ENCODE measurements at places on chromosomes 1 and 21. TPM values are rescaled to one million over a fixed set of nuclear protein-coding genes. Genes with fewer than 3 reads are reported as not detected.

The FAM167B gene
- 1.4 TPM for total RNA-seq

DNA sequence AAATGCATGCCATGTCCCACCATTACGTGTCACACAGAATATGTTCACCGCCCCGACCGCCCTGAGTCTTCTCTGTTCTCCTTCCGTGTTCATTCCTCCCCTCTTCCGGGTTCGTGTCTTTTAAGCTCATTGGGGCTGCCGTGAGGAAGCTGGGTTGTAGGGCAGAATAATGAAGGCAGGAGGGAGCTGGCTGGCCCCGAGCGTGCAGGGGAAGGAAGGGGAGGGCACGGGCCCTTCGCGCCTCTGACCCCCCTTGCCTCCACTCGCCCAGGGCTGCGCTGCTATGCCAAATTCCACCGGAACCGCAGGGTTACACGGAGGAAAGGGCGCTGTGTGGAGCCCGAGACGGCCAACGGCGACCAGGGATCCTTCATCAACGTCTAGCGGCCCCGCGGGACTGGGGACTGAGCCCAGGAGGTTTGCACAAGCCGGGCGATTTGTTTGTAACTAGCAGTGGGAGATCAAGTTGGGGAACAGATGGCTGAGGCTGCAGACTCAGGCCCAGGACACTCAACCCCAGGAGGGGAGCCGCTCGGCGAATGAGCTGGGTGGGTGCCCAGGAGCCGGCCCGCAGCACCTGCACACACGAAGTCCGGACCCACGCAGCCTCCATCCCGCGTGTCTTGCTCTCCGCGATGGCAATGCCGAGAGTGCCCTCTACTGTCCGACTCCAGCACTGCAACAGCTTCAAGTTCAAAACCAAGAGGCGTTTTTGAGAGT lies 16.5 kb upstream of the AGTRAP start:
- DNase-seq = peak; percentile 71

DNA sequence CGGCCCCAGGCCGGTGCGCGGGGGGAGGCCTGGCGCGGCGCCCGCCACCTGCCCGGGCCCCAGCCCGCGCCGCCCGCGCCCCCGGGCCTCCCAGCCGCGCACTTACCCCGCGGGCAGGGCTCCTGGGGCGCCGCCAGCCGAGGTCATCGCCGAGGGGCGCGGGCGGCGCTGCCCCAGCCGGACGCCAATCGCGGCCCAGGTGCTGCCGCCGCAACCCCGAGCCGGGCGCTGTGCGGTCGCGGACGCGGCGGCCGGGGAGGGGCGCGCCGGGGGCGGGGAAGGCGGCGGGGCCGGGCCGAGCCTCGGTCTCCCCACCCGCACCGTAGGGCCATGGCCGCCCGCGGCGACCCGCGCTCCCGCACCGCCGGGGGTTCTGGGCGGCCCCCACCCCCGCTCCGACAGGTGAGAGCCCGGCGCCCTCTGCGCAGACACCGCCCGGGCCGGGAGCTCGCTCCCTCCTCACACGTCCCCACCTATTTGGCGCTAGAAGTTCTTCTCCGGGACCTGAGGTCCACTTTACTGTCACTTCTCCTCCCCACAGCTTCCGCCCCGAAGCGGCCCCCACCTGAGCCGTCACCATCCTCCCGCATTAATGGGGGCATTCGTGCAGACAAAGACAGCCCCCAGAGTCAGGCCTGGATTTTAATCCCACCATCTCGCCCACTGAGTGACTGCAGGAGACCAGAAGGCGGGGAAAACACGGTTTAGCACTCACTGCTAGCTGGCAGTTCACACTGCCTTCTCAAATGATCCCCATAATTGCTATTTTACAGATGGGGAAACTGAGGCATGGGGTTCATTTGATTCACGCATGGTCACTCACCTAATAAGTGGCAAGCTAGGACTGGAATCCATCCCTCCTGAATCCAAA lies at the start of gene TTC39A:
Gene TTC39A, minus strand, starts transcription at position 232 of the 871 bp plus-strand sequence. Its CDS starts 85 bp downstream, at position 147.
- no peak for DNase-seq

GRCh38 chr1:63861052-63861691 lies 87.4 kb downstream of the ROR1 start:
- no peak for DNase-seq

The RPE65 gene
- not detected for total RNA-seq

- no peak for DNase-seq
Measured at GRCh38 chr1:222529916-222530315, 18.0 kb downstream of the HHIPL2 start.

DNA sequence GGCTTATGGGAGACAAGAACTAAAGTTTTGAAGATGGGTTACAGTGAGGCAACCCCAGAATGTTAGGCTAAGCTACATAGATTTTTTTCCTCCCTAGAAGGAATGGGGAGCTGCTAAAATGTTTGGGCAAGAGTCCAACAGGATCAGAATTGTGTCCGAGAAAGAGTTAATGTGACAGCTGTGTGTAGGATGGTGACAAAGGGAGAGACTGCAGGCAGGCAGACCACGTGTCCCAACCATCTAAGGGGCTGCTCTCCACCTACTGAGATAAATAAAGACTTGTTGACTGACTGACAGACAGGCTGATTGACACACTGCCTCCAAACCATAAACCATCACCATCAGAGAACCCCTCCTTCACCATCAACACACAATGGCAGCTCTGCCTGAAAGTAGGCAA lies 133.7 kb upstream of the CTTNBP2NL start:
- no peak for DNase-seq
